ENCODE measurements at places on chromosomes 3 and 15.

- DNase-seq: no peak
Measured at GRCh38 chr3:65856907-65857306, 181.8 kb downstream of the MAGI1 start.

DNA sequence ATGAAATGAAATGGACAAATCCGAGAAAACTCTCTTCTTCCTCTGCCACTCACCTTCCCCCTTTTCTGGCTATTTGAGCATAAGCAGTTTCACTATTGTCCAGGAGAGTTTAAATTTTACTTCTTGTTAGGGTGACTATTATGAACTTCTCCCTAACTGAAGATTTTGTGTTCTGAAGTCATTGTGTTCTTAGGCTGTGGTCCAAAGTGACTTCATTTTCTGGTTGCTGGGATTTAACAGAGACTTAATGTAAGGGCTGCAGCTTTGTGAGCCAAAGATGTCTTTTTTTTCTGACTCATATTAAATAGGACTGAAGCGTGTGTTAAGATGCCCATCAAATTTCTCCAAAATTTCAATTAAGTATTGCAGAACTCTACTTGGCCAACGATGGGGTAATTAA is 46.5 kb upstream of the FSTL1 start:
- peak; percentile 98 for DNase-seq

GRCh38 chr15:46709460-46710083 is 1007.7 kb upstream of the SEMA6D start:
- no peak for DNase-seq

GRCh38 chr3:59982510-59982909 is 932.7 kb upstream of the CFAP20DC start:
- no peak for DNase-seq
